Motor neuron (in vitro differentiated cells): ENCODE measurements at places on chromosomes 12 and 14.

GRCh38 chr14:65840786-65841185 is 428.3 kb downstream of the FUT8 start:
- ATAC-seq, result no peak

GRCh38 chr14:102629808-102630350 is 37.4 kb downstream of the RCOR1 start:
- ATAC-seq, result no peak

- ATAC-seq, result no peak
These were observed 8.7 kb downstream of the MARK3 start for GRCh38 chr14:103393676-103394626.

DNA sequence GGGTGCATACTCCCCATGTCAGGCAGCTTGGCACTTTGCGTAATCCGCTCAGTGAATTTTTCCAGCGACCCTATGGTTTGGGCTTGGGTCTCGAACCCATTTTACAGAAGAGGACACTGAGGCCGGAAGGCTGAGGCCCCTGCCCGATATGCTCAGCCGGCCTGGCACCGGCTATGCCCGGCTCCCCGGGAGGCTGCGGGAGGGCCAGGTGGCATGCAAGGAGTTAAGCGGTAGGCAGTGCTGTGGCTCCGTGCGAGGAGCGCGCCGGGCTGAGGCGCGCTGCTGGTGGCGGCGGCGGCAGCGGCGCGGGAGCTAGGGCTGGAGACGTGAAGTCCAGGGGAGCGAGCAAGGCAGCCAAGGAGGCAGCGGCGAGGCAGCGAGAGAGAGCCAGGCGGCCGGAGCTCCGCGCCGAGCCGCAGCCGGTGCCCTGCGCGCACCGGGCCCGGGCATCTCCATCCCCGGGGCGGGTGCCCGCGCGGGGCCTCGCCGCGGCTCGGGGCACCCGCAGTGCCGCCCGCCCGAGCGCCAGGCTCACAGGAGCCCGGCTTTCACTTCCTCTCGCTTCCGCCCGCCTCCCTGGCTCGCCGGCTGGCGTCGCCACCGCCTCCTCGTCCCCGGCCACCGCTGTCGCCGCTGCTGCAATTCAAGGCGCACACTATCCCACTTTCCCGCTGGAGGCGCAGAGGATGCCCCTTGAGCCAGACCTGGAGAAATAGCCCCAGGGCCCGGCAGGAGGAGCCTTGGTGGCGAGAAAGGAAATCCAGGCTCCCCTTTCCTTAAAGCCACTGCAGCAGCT is at the start of gene WSCD2:
TSS of gene WSCD2 (plus strand) at position 272 of the 796 bp plus-strand sequence. CDS start 66,545 bp downstream, outside the sequence.
- ATAC-seq, result peak; percentile 87

DNA sequence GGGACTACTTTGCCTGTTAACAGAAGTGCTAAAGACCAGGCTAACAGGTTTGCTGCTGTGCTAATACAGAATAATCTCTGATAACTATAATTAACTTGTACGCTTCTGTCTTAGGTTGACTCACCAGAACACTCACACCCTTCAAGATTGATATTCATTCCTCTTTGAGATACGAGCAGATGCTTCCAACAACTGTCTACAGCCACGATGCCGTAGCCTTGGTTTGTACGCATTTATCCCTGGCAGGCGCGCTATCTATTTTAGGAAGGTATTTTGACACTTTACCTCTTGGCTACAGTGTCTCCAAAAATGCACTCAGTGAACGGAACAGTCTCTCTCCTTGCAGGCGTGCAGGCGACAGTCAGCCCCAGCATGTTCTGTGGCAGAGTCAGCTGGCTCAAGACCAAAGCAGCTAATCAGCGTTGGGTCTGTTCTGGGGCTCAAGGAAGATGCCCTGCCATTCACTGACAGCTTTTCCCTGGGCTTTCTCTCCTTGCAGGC is 146.4 kb upstream of the PRICKLE1 start:
- no peak for ATAC-seq
